ENCODE measurements at places on chromosomes 13 and 19. TPM values are rescaled to one million over a fixed set of nuclear protein-coding genes. Genes with fewer than 3 reads are reported as not detected.
A peak's percentile ranks its signal among the peaks of the same experiment; 100 is the strongest.

The KCNN4 gene
- 2.3 TPM for polyA plus RNA-seq

The RASA3 gene
- polyA plus RNA-seq: 12.4 TPM

The CSNK1G2 gene
- polyA plus RNA-seq: 44.8 TPM

The PTPRH gene
- polyA plus RNA-seq: 0.12 TPM

The CGB5 gene
- polyA plus RNA-seq: not detected

The MARK4 gene
- 41.7 TPM for polyA plus RNA-seq

The CBY2 gene
- 0.87 TPM for polyA plus RNA-seq

The C19orf25 gene
- polyA plus RNA-seq: 17.1 TPM

The CPAMD8 gene
- polyA plus RNA-seq: 61.5 TPM

The CCDC169 gene
- 6.1 TPM for polyA plus RNA-seq

The ANKRD24 gene
- 1.8 TPM for polyA plus RNA-seq

The CYP2A6 gene
- polyA plus RNA-seq: 0.35 TPM

- no peak for DNase-seq
Measured at GRCh38 chr19:41995959-41996797, 2.1 kb upstream of the ATP1A3 start.

- DNase-seq: no peak
Measured at GRCh38 chr19:54661846-54662481, 821 bp upstream of the LILRB4 start.

DNA sequence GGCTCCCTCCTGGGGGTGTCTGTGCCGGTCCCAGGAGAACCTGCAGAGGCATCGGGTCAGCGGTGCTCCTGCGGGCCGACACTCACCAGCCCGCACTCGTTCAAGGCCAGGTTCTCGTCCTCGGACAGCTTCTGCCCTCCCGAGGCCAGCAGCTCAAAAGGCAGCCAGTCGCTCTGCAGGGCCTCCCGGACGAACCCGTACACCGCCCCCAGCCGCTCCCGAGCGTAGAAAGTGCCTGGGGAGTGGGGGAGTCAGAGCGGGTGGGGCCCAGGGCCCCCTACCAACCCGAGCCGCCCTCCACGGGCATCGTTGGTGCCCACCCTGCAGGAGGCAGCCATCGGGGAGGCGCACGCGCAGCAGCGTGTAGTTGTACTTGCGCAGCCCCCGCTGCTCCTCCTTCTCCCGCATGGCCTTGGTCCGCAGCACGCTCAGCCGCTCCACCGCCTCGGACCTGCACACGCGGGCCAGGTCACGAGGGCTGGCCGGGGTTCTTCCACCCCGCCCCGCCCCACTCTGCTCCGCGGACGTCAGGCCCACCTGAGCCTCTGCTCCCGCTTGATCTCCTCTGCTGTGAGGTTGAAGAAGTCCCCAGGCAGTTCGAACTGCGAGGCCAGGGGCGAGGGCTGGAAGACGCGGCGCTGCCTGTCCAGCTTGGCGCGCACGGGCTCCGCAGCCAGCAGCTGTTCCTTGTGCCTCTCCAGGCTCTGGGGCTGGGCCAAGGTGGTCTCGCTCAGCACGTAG, 11.5 kb downstream of the UBXN6 start:
- DNase-seq: no peak

DNA sequence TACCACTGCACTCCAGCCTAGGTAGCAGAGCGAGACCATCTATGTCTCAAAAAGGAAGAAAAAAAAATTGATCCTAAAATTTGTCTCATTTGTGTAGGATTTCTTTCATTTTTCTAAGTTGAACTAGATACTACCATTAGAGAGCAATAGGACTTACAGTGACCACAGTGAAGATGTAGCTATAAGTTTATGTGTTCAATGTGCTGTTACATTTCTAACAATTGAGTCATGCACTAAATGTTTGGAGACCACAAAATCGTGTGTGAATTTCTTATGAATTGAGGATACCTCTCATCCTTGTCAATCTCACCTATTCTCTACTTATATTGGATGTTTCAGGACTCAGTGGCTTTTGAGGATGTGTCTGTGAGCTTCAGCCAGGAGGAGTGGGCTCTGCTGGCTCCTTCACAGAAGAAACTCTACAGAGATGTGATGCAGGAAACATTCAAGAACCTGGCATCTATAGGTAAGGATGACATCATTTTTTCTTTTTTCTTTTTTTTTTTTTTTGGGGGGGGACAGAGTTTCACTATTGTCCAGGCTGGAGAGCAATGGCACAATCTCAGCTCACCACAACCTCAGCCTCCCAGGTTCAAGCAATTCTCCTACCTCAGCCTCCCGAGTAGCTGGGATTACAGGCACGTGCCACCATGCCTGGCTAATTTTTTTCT, 12.8 kb downstream of the ZNF791 start:
- no peak for DNase-seq

- no peak for DNase-seq
Measured at GRCh38 chr19:32570081-32570785, 10.8 kb upstream of the PDCD5 start.

- no peak for DNase-seq
Measured at GRCh38 chr19:40549007-40549708, 27.5 kb upstream of the SHKBP1 start.

DNA sequence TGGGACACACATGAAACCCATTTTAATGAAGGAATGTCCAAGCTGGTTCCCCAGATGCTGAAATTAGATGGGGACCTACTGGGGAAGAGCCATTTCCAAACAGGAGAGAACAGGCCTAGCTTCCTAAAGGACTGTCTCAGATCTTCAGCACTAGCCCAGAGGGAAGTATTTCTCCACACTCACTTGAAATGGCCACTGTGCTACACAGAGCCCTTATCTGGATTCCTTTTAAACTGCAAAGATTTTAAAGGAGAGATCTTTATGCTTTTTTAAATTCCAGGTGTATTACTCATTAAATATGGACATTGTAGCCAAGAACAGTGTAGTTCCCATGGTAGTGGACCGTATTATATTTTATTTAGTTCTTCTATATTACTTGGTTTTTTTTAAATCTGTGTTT, 255.3 kb downstream of the SHISA2 start:
- DNase-seq: no peak

DNA sequence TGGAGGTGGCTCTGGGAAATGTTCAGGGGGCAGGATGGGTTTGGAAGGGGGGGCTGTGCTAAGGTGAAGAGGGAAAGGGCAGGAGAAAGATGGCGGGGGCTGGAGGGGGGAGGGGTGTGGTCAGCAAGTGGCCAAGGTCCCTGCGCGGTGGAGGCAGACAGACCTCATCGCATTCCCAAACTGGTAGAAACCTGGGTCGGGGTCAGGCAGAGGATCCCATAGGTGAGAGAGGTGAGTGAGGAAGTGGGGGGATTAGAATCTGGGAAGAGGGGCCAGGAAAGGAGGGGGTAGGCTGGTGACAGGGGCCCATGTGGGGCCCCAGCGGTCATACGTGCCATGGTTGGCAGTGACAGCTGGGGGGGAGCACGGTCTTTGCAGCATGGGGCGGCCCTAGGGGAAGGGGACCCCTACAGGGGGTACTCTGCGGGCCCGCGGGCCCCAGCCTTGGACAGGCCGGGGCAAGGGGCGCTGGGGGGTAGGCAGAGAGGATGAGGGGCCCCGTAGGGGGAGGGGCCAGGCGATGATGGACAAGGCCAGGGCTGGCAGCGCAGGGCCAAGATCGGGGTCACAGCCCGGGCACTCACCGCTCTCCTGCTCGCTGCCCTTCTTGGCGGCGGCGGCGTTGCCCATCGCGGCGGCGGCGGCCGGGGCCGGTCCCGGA, 514 bp downstream of the PRKACA start:
- no peak for DNase-seq

- DNase-seq: no peak
Measured at GRCh38 chr13:110512198-110512740, 49.3 kb downstream of the RAB20 start.

GRCh38 chr13:50388481-50388880, 373.2 kb downstream of the KCNRG start:
- no peak for DNase-seq

GRCh38 chr19:13152974-13153568, 2.9 kb downstream of the IER2 start:
- peak; percentile 94 for DNase-seq

GRCh38 chr13:50334944-50335343, 319.7 kb downstream of the KCNRG start:
- no peak for DNase-seq

DNA sequence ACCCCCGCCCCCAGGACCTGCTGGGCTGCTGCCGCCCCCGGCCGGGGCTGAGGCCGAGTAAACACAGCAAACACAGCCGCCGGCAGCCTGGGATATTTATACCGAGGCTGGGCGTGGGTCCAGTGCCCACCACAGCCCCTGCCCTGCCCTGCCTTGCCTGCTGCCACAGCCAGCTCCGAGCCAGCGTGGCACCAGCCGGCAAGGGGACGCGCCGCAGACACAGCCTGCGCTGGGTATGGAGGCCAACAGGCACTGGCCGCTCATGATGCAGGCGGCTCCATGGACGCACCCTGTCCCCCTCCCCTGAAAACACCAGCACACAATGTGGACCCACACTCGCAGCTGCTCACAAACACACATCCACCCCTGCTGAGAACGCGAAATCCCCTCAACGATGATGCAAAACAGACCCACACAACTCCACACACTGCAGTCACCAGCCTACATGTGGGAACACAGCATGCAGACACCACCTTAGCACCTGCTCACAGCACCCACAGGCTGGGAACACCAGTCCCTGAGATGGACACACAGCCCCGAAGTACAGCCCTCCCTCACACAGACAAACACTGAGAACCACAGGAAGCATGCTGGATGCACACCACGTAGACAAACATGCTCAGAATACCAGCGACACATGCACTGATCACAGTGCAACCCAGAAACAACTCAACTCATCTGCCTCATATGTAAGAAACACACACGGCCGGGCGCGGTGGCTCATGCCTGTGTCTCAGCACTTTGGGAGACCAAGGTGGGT, 16.2 kb downstream of the CCDC97 start:
- DNase-seq: no peak

DNA sequence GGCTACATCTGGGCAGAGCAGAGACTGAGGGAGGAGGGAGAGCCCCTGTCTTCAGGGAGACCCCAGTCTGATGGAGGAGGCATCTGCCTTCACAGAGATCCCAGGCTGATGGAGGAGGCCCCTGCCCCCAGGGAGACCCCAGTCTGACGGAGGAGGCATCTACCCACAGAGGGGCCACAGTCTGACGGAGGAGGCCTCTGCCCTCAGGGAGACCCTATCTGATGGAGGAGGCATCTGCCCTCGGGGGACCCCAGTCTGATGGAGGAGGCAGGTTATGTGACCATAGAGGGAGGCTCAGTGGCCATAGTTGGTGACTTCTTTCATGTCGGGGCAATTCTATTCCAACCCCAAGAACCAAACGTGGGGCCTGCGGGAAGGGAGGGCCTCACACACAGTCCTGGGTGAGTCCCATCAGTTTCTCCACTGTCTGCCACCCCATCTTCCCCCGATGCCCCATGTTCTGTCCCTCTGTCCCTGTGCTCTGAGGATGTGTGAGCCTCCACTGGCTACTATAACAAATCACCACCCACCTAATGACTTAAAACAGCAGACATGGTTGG, 14.3 kb downstream of the MISP start:
- DNase-seq: no peak

- DNase-seq: no peak
Measured at GRCh38 chr19:1481893-1482360, 2.9 kb upstream of the C19orf25 start.

DNA sequence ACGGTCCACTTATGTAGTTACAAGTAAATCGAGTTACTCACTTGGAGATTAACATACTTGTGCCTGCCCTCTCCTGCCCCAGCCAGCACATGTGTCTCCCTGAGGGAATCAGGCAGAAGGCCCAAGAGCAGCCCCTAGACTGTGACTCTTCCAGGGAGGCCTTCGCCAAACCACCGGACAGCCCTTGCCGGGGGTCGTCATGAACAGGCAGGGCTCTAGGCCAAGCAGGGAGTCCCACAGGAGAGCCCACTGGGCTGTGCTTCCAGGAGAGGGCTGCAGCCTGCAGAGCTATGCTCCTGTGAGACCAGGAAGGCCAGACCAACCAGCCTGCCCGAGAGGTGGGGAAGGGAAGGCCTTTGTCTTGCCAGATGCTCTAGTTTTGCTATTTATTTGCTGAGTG, 283.3 kb downstream of the FOXO1 start:
- DNase-seq: no peak

DNA sequence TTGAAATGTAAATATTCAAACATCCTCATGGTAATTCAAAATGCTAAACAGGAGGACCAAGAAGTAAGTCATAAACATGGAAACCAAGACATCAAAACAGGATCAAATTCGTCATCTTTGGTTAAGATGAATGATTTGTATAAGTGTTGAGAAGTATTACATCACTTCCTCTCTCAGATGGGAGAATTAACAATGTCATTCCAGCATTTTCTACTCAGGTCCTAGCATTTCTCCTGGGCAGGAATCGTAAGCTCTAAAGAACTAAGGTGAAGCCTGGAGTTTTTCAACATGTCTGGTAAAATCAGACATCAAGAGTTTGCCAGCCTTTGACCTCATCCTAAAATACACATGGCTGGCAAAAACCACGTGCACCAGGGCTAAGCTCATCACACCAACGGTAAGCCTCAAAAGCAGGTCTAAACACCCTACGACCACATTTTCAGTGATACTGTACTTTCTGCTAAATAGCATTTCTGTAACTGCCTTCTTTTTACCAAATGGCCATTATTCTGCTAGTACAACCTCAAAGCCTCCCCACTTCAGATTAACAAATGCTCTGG, 24.8 kb downstream of the RANBP3 start:
- no peak for DNase-seq

- no peak for DNase-seq
Measured at GRCh38 chr13:100245104-100245503, 156.2 kb downstream of the PCCA start.

DNA sequence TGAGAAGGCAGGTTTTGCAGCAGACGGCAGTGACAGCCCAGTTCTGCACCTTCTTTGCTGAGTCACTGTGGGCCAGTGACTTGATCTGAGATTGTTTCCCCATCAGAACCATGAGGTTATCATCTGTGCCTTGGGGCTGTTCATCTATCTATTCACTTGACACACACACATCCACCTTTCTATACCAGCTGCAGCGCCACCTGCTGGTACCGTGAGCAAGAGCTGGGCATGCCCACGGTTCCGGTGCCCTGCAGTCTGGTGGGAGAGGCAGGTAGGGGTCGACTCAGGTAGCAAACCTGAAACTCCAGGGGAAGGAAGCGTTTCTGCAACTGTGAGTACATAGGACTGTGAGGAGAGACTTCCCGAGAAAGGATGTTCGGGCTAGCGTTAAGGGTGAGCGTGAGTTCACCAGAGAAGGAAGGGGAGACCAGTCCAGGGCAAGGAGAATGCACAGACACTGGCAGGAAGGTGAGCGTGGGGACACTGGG, 7.5 kb upstream of the LIN7B start:
- no peak for DNase-seq

DNA sequence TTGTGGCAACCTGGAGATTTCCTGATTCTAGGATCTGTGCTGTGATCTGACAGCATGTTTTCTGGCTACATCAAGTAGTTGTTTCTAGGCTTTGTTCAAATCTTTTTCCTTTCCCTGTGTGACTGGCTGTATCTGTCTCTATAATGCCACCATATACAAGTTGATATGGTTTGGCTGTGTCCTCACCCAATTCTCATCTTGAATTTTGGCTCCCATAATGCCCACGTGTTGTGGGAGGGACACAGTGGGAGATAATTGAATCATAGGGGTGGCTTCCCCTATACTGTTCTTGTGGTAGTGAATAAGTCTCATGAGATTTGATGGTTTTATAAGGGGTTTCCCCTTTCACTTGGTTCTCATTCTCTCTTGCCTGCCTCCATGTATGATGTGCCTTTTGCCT, 24.6 kb upstream of the CLDN10 start:
- no peak for DNase-seq

GRCh38 chr13:112587212-112587763, 665 bp downstream of the TUBGCP3 start:
- DNase-seq: no peak

GRCh38 chr19:31648347-31648746, 299.1 kb upstream of the TSHZ3 start:
- no peak for DNase-seq

Measured in left renal cortex interstitium (tissue), 4 donors.